ENCODE measurements at places on chromosomes 4 and X. TPM values are rescaled to one million over a fixed set of nuclear protein-coding genes. Genes with fewer than 3 reads are reported as not detected.

The HTRA3 gene
- 0.52 TPM for total RNA-seq

The XKRX gene
- total RNA-seq = 1.7 TPM

The P2RY8 gene
- not detected for total RNA-seq

The FRMD7 gene
- total RNA-seq = not detected

The FGD1 gene
- total RNA-seq = 23.9 TPM

The VSIG1 gene
- 33.2 TPM for total RNA-seq

GRCh38 chr4:21136051-21136630 lies 435.9 kb downstream of the PACRGL start:
- H3K4me3 ChIP-seq = no peak overlapping the region
- H3K27ac ChIP-seq = no peak overlapping the region
- peaks cover 7% of the 10 kb centered on the region for H3K4me1 ChIP-seq
- no peaks in the 10 kb centered on the region for H3K36me3 ChIP-seq
- H3K27me3 ChIP-seq = no peaks in the 10 kb centered on the region

DNA sequence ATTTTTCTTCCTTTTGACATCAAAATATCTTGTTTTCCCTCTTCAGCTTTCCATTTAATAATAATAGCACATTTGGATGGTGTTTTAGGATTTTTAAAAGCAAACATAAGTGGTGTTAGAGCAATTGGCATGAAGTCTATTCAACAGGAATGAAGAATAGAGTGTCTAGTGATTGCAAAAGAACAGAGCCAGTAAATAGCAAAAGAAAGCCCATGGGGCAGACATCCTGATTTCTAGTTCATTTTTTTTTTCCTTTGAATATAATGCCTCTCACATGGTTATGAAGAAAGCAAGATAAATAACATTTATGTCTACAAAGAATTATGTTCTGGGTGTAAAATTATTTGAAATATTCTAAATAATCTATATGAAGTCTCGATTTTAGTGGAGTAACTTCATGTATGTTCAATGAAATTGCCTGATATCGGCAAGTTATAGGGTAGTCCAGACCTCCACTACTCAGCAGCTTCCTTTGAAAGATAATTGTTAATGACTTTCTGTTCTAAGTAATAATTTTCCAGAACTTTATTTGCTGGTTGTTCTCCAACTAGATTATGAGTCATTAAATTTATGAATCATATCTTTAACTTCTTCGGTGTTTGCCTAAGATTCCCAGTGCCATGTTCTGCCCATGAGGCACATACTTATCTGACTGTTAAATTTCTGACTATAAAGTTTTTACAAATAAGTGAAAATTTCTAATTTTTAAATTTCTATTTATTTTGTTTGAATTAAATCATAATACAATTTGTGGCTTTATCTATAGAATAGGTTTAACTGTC lies 587.9 kb downstream of the TLL1 start:
- no peaks in the 10 kb centered on the region for H3K27me3 ChIP-seq
- H3K4me1 ChIP-seq = no peaks in the 10 kb centered on the region
- no peaks in the 10 kb centered on the region for H3K36me3 ChIP-seq
- no peak for DNase-seq

- H3K27ac ChIP-seq = no peak overlapping the region
- H3K36me3 ChIP-seq = no peaks in the 10 kb centered on the region
- peaks cover 7% of the 10 kb centered on the region for H3K4me1 ChIP-seq
- H3K27me3 ChIP-seq = peaks cover 3% of the 10 kb centered on the region
- H3K4me3 ChIP-seq = no peak overlapping the region
These were observed 72.0 kb downstream of the ING2 start for GRCh38 chr4:183576701-183577404.

GRCh38 chrX:70079870-70080269 lies 17.6 kb downstream of the OTUD6A start:
- H3K36me3 ChIP-seq = no peaks in the 10 kb centered on the region
- H3K27ac ChIP-seq = no peak overlapping the region
- no peak overlapping the region for H3K4me3 ChIP-seq
- H3K4me1 ChIP-seq = no peaks in the 10 kb centered on the region

DNA sequence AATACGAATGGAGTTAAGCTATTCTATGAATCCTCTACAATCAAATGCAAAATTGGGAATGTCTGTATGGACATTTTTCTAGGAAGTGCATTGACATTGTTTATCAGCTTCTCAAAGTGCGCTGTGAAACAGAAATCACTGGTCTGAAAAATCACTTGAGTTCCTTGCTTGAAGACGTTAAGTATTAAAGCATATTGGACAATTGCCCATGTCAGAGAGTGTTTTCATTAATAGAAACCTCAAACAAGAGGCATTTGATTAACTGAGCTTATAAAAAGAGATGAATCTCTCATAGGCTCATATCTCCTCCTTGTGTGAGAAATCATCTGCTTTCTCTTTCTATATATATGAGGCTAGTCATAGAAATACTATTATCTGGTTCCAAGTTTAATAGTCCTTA lies 692.1 kb upstream of the POU3F4 start:
- no peaks in the 10 kb centered on the region for H3K4me1 ChIP-seq
- no peak overlapping the region for H3K27ac ChIP-seq
- no peak overlapping the region for H3K4me3 ChIP-seq
- DNase-seq = no peak
- no peaks in the 10 kb centered on the region for H3K27me3 ChIP-seq

- no peak overlapping the region for H3K27ac ChIP-seq
- H3K27me3 ChIP-seq = no peaks in the 10 kb centered on the region
- H3K4me3 ChIP-seq = no peak overlapping the region
- H3K36me3 ChIP-seq = no peaks in the 10 kb centered on the region
- H3K4me1 ChIP-seq = no peaks in the 10 kb centered on the region
- no peak for DNase-seq
These were observed 287.0 kb downstream of the ARHGAP24 start for GRCh38 chr4:85761803-85762528.

- no peak overlapping the region for H3K4me3 ChIP-seq
- H3K27ac ChIP-seq = no peak overlapping the region
- H3K27me3 ChIP-seq = peaks cover 7% of the 10 kb centered on the region
These were observed 156.5 kb upstream of the ETNPPL start for GRCh38 chr4:108919226-108919893.

- no peaks in the 10 kb centered on the region for H3K4me1 ChIP-seq
- no peaks in the 10 kb centered on the region for H3K27me3 ChIP-seq
- H3K4me3 ChIP-seq = no peak overlapping the region
- H3K27ac ChIP-seq = no peak overlapping the region
- H3K36me3 ChIP-seq = no peaks in the 10 kb centered on the region
These were observed 1906.2 kb downstream of the C4orf33 start for GRCh38 chr4:131002132-131002531.

- no peaks in the 10 kb centered on the region for H3K4me1 ChIP-seq
- peaks cover 28% of the 10 kb centered on the region for H3K27me3 ChIP-seq
- no peaks in the 10 kb centered on the region for H3K36me3 ChIP-seq
- no peak for DNase-seq
- no peak overlapping the region for H3K4me3 ChIP-seq
These were observed 23.3 kb upstream of the NPNT start for GRCh38 chr4:105871997-105872396.

Data from type B pancreatic cell (in vitro differentiated cells).